Muscle of leg (tissue), 16 donors: ENCODE measurements at places on chromosomes 6 and 20. TPM values are rescaled to one million over a fixed set of nuclear protein-coding genes. Genes with fewer than 3 reads are reported as not detected.

GRCh38 chr6:82381278-82381677, 17.7 kb downstream of the TPBG start:
- no peak for DNase-seq

DNA sequence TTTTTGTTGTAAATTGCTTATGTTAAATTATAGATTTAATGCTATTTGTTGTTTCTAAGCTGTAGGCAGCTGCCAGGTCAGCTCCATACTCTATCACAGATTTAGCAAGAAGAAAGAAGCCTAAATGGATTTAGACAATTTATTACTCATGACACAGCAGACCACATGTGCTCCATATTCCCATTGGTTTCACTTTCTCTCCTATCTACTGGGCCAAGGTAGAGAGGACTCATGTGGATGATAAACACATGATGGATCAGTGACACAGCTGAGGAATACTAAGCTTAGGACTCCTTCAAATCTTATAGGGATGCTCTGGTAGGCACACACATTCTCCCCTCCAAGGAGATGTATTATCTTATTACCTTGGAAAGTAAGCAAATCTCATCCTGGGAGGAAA, 553.0 kb upstream of the ADGRB3 start:
- DNase-seq, result no peak

- peak; percentile 96 for DNase-seq
These were observed 1.1 kb downstream of the SPTLC3 start for GRCh38 chr20:13009682-13010406.

DNA sequence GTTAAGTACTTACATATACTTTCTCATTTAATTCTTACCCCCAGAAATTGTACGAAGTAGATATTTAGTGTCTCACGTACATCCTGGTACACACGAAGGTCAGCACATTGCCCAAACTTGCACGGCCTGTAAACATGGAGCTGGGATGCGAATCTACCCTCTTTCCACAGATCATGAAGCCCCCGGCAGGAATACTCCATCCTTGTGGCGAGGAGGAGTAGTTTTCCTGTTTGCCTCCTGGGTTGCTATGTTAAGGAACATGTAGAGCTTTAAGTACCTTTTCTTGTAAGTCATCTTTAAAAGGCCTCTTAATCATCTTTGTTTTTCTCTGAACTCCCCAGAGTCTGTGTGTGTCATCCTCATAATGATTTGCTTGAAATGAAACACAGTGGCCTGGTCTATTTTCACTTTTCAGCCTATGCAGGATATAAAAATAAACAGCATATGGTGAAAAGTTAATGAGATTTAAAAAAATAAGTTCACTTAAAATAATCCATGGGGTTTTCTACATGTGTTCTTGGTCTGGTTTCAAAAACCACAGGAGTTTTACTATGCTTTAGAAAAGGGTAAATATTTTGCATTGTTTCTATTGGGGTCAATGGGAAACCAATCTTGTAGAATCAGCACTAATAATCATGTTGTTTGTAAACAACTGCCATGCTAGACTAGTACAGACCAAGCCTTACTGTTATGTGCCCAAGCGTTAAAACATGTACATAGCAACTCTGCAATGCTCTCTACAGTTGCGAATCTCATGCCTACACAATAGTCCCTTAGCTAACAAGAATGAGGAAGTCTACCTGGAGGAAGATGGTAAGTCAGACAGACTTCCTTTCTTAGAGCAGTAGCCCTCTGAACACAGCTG, 9.3 kb upstream of the ARID1B start:
- no peak for DNase-seq

GRCh38 chr6:44115866-44116265, 11.4 kb downstream of the MRPL14 start:
- DNase-seq, result no peak

DNA sequence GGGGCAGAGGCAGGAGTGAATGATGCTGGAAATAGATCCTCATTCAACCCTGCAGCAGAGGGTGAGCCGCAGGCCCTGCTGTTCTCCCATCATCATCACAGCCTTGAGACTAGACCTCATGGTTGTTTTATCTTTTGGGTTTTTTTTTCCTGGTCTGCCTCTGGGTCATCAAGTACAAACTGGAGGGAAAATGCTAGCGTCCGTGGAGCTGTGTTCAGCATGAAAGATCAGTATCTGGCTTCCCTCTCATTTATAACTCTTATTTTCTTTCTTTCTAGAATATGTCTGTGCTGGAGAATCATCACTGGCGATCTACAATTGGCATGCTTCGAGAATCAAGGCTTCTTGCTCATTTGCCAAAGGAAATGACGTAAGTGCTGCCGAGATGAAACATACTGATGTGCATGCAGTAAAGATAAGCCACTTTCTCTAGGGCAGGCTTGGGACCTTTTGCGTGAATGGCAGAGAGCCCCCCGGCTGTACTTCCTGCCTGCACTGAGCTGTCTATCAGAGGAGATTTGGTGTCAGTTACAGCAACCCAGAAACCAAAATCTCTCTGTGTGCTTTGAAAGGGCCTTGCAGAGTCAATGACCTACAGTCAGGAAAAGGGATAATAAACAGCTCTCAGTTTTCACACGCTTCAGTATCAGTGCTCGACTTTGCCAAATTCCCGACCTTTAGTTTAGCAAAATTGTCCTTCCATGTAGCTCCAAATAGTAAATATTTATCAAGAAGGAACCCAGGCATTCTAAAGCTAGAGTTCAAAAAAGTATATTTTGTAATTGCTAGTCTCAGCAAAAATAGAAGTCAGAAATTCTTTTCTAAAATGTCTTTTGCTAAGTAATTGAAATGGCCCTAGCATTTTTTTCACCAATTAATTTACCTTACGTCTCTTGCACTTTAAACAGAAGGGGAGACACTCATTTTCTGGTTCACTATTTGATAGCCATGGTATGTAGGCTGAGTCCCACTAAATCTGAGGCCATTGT, 76.3 kb downstream of the MTFR2 start:
- DNase-seq, result peak; percentile 13

DNA sequence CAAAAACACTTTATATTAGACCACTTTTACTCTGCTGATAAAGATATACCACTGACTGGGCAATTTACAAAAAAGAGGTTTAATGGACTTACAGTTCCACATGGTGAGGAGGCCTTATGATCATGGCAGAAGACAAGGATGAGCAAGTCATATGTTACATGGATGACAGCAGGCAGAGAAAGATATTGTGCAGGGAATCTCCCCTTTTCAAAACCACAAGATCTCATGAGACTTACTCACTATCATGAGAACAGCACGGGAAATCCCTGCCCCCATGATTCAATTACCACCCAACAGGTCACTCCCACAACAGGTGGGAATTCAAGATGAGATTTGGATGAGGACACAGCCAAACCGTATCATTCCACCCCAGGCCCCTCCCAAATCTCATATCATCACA, 1383.8 kb upstream of the MAP3K7 start:
- DNase-seq, result no peak

- DNase-seq, result no peak
These were observed 24.5 kb downstream of the KIF3B start for GRCh38 chr20:32301719-32302506.

DNA sequence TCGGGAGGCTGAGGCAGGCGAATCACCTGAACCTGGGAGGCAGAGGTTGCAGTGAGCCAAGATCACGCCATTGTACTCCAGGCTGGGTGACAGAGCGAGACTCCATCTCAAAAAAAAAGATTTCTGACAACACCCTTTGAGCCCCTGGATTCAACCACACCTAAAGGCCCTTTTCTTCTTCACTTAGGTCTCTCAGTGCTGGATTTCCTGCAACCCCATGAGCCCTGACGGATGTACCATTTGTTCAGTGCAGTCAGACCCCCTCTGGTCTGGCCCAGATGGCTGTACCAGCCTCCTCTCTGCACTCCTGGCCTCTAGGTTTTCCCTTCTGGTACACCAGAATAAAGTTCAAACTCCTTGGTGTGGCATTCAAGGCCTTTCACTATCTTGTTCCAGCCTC, 9.1 kb upstream of the NOL4L start:
- no peak for DNase-seq

GRCh38 chr6:130927305-130927704, 100.1 kb downstream of the SMLR1 start:
- no peak for DNase-seq

DNA sequence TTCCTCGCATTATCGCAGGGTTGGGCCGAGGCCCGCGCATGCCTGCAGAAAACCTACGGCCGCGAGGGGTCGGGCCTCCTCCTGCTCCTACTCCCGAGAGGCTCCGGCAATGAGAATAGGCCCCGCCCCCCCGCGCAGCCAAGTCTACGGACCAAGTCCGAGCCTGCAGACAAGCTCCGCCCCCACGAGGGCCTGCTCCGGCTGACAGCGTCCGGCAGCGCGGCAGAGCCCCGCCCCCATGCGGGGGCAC, 3.1 kb upstream of the GPSM3 start:
- peak; percentile 100 for DNase-seq

GRCh38 chr6:13943943-13944342, 19.2 kb downstream of the RNF182 start:
- no peak for DNase-seq

DNA sequence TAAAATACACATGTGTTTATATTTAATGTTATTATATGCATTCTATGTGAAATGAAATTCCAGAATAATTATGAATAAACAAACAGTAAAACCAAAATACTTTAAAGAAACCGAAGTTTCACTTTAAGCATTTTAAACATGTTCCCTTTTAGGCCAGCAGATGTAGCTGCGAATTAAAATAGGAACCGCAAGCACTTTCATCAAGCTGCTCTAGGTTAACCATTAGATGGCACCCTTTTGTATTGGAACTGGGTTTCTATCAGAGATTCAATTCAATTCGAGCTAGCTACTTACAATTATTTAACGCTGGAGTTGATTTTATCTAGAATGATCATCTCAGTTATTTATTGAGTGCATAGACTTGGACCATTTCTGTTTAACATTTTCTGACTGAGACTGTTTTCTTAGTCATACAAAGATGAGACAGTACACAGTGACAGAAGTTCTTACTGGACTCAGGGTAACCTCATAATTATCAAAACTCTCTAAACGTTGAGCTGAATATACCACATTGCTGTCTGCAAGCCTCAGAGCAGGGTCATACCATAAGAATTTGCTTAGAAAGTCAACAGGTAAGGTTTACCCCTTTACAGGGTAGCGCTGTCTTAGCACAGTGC, 8.5 kb downstream of the TMEM242 start:
- peak; percentile 86 for DNase-seq

- DNase-seq, result no peak
These were observed 106.6 kb downstream of the TRIM27 start for GRCh38 chr6:28816909-28817807.

DNA sequence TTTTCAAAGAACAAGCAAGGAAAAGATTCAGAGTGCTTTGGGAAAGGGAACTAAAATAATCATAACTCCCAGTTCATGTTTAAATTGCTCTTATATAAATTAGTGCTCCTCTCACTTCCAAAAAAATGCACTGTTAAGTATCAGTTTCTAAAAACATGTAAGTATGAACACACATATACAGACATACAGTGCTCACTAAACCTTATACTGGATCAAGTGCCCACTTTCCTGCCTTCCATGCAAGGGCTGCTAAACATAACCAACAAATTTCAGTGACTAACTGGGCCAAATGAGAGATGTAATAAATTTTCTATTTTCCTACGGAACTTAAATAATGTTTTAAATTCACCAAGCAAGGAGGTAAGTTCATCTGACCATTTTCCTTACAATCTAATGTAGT, 6.4 kb downstream of the TFAP2A start:
- no peak for DNase-seq

DNA sequence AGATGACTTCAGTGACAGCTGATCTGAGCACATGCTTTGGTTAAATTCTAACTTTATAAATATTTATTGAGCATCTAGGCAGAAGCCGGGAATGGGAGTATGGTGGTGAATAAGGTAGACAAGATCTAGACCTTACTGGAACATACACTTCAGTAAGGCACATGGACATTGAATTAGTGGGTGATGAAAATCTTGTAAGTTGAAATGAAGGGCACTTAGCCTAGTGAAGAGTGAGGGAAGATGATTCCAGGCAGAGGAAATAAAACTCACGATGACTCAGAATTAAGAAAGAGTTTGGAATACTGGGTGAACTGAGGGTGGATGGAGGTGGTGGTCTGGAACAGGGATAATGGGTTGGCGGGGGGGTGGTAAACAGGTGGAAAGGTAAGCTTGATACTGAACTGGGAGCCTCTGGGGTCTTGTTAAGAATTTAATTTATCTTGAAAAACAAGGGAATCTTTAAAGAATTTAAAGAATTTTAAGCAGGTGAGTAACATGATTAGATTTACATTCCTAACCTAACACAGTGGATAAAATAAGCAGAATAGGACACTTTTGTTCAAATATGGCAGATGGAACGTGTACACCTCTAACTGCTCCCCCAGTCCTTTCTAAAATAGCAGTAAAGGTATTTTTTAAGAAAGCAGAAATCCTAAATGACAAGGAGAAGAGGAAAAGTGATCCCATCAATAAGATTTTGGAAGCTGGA, 75.2 kb upstream of the ARHGAP18 start:
- no peak for DNase-seq

- no peak for DNase-seq
These were observed 76.6 kb downstream of the DZANK1 start for GRCh38 chr20:18390201-18390600.

GRCh38 chr6:125604257-125604656, 145.2 kb upstream of the HEY2 start:
- no peak for DNase-seq

The C4A gene
- 13.0 TPM for total RNA-seq

The VIP gene
- total RNA-seq, result 1.2 TPM

The CLPSL2 gene
- not detected for total RNA-seq

The PPP1R16B gene
- 5.5 TPM for total RNA-seq

The CYP39A1 gene
- total RNA-seq, result 2.9 TPM

The EDN1 gene
- total RNA-seq, result 3.3 TPM

The FAM209B gene
- 0.13 TPM for total RNA-seq
